ENCODE measurements at places on chromosomes 4 and X. TPM values are rescaled to one million over a fixed set of nuclear protein-coding genes. Genes with fewer than 3 reads are reported as not detected.

DNA sequence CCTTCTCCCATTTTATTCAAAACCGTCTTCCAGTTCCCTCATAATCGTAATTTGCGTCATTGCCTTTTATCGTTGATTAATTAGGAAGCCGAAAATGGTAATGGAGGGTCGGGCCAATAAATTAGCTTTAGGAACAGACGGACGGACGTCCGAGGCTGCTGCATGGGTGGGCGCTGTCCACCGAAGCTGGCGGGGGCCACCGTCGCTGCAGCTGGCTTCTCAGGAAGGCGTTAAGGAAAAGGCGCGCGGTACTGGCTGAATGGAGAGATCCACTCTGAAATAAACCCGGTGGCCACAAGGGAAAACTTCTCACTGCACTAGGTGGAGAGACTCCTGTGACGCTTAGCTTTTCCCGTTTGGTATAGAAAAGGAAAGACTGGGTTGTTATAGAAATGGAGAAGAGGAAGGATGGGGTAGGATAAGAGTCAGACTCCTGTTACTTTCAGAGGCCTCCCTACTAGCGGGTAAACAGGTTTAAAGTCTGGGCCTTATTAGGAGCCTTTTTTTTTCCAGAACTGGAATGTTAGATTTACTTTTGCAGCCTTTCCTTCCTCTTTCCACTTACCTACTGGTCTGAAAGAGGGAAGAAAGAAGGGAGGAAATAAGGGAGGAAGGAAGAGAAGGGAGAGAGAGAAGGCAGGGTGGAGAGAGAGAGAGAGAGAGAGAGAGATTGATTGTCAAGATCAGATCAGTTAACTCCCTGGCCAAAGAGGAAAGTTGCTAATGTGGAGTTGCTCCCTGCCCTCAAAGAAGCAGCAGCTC lies 11.3 kb upstream of the PRDM8 start:
- H3K27me3 ChIP-seq: peaks cover 13% of the 10 kb centered on the region
- H3K27ac ChIP-seq: no peak overlapping the region
- DNase-seq: no peak
- peaks cover 17% of the 10 kb centered on the region for H3K4me1 ChIP-seq
- peaks cover 21% of the 10 kb centered on the region for H3K36me3 ChIP-seq

DNA sequence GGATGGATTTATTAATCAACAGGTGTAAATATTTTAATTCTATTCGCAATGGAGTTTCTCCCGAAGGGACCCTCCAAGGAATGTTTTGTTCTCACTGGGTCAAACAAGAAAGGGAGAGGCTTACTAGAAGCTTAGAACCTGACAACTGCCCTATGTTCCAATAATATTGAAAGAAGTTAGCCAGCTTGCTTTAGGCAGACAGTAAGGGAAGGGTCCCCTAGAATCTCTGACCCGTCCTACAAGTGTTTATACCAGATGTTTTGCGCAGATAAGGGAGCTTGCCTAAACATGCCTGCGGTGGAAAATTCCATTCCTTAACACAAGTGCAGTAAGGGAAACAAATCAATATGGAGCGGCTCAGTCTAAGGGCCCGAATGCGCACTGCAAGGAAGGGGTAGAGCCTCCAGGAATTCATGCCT lies 17.7 kb downstream of the IL21 start:
- no peak overlapping the region for H3K27ac ChIP-seq
- H3K27me3 ChIP-seq: peaks cover 13% of the 10 kb centered on the region
- H3K4me3 ChIP-seq: no peak overlapping the region
- DNase-seq: no peak

GRCh38 chrX:87900320-87900908 lies 382.8 kb downstream of the KLHL4 start:
- DNase-seq: no peak
- H3K36me3 ChIP-seq: no peaks in the 10 kb centered on the region
- no peaks in the 10 kb centered on the region for H3K4me1 ChIP-seq
- H3K4me3 ChIP-seq: no peak overlapping the region
- H3K27ac ChIP-seq: no peak overlapping the region

GRCh38 chr4:147975933-147976928 lies 244.3 kb downstream of the ARHGAP10 start:
- H3K36me3 ChIP-seq: no peaks in the 10 kb centered on the region
- no peaks in the 10 kb centered on the region for H3K4me1 ChIP-seq
- no peaks in the 10 kb centered on the region for H3K27me3 ChIP-seq
- H3K27ac ChIP-seq: no peak overlapping the region

- DNase-seq: no peak
- no peak overlapping the region for H3K27ac ChIP-seq
- no peaks in the 10 kb centered on the region for H3K27me3 ChIP-seq
- no peaks in the 10 kb centered on the region for H3K36me3 ChIP-seq
- H3K4me3 ChIP-seq: no peak overlapping the region
- no peaks in the 10 kb centered on the region for H3K4me1 ChIP-seq
Observed at GRCh38 chrX:15956681-15957080, 102.1 kb upstream of the AP1S2 start.

DNA sequence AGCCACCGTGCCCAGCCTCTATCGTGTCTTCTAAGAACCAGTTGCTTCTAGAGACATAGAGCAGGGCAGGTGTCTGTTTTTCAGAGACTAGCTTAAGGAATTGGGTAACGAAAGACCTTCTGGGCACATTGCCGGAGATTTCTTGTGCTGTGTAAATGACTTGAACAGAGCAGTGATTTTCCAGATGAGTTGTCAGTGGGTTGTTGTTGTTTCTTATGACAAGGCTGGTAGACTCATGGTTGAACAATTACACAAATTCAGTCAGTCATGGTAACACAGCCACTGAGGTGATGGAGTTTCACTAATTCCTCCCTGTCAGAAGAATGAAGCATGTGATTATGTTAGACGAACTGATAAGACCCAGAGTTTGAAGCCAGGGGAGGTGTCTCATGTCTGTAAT lies 20.5 kb upstream of the DDX3X start:
- H3K4me1 ChIP-seq: no peaks in the 10 kb centered on the region
- no peaks in the 10 kb centered on the region for H3K27me3 ChIP-seq
- no peak overlapping the region for H3K27ac ChIP-seq

GRCh38 chr4:77197831-77198230 lies 40.8 kb downstream of the CCNG2 start:
- H3K27me3 ChIP-seq: no peaks in the 10 kb centered on the region
- no peak overlapping the region for H3K27ac ChIP-seq
- no peaks in the 10 kb centered on the region for H3K36me3 ChIP-seq
- no peak overlapping the region for H3K4me3 ChIP-seq

GRCh38 chr4:53057679-53058078 lies 195.6 kb downstream of the RASL11B start:
- DNase-seq: no peak
- H3K4me3 ChIP-seq: no peak overlapping the region
- H3K4me1 ChIP-seq: peaks cover 9% of the 10 kb centered on the region
- no peak overlapping the region for H3K27ac ChIP-seq
- no peaks in the 10 kb centered on the region for H3K27me3 ChIP-seq

DNA sequence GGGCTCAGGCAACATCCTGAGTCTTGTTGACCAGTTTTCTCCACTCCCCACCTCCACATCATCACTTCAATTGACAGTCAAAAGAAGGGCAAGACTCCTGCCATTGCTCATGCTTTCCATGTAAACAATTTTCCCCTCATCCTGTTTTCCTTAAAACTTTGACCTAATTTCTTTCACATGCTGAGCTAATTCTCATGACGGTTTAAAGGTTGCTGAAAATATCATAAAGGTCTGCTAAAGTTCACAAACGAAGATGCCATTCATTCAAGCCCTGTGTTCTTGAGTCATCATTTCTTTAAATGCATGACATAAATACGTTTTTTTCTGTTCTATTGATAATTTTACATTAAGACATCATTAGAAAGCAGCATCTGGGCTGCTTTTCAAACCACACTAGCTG lies 353.9 kb downstream of the NKX6-1 start:
- no peak overlapping the region for H3K27ac ChIP-seq
- no peaks in the 10 kb centered on the region for H3K36me3 ChIP-seq
- no peak for DNase-seq
- H3K27me3 ChIP-seq: no peaks in the 10 kb centered on the region

GRCh38 chrX:78102091-78102490 lies 2.0 kb upstream of the PGK1 start:
- no peak overlapping the region for H3K4me3 ChIP-seq
- DNase-seq: no peak
- H3K27me3 ChIP-seq: no peaks in the 10 kb centered on the region

GRCh38 chr4:164377277-164377676 lies 376.7 kb upstream of the SMIM31 start:
- H3K4me1 ChIP-seq: no peaks in the 10 kb centered on the region
- H3K36me3 ChIP-seq: no peaks in the 10 kb centered on the region
- H3K27ac ChIP-seq: no peak overlapping the region
- no peak for DNase-seq
- H3K4me3 ChIP-seq: no peak overlapping the region

DNA sequence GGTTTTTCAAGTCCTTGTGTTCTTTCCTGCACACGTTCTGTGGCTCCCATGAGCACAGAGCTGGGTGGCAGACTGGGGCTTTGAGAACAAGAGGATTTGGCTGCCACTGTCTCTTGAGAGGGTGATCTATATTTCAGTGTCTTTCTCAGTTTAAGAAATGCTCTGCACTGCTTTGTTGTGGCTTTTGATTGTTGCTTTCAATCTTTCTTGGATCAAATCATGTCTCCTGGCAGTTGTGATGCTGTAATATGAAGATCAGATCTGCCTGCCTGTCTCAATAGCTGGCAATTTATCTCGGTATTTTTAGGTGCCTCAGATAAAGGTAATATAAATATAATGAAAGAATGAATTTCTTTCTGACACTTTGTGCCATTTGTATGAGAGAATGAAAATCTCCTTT lies 273.3 kb upstream of the LCORL start:
- no peaks in the 10 kb centered on the region for H3K4me1 ChIP-seq
- H3K4me3 ChIP-seq: no peak overlapping the region
- no peaks in the 10 kb centered on the region for H3K36me3 ChIP-seq
- no peaks in the 10 kb centered on the region for H3K27me3 ChIP-seq
- H3K27ac ChIP-seq: no peak overlapping the region

GRCh38 chrX:24301060-24301459 lies 12.8 kb downstream of the SUPT20HL2 start:
- H3K27me3 ChIP-seq: no peaks in the 10 kb centered on the region
- peaks cover 9% of the 10 kb centered on the region for H3K4me1 ChIP-seq
- no peak for DNase-seq
- no peak overlapping the region for H3K27ac ChIP-seq

DNA sequence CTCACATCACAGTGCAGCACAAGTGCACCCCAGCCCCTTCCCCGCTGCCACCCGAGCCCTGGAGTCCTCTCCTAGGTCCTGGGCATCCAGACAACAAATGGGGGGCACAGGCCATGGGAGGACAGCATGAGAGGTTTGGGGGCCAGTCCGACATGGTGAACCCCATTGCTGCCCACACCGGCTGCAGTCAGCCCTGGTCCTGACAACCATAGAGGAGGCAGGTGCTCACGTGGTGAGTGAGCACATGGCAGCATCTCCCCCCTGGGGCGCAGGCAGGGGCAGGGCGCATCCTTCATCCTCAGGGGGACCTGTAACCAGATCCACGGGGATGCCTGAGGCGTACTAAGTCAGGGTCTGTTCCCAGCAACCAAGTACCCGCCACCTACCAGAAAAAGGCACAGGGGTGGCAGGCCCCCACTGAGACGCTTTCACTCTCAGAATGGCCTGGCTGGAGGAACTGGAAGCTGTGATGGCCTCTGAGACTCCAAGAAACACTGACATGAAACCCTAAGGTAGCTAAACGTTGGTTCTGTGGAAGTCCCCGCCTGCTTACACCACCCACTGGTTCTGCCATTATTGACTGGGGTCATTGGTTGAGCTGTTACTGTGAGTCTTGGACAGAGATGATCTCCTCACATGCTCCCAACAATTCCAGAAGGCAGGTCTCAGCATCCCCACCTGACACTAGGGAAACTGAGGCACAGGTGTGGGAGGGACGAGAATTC lies 6.5 kb downstream of the ZFYVE28 start:
- peaks cover 19% of the 10 kb centered on the region for H3K4me1 ChIP-seq
- no peak overlapping the region for H3K27ac ChIP-seq
- no peak for DNase-seq
- H3K27me3 ChIP-seq: peaks cover 27% of the 10 kb centered on the region
- no peak overlapping the region for H3K4me3 ChIP-seq

GRCh38 chr4:31370866-31371465 lies 650.8 kb downstream of the PCDH7 start:
- no peaks in the 10 kb centered on the region for H3K4me1 ChIP-seq
- H3K36me3 ChIP-seq: no peaks in the 10 kb centered on the region
- H3K4me3 ChIP-seq: no peak overlapping the region
- no peak overlapping the region for H3K27ac ChIP-seq
- no peaks in the 10 kb centered on the region for H3K27me3 ChIP-seq
- DNase-seq: no peak

DNA sequence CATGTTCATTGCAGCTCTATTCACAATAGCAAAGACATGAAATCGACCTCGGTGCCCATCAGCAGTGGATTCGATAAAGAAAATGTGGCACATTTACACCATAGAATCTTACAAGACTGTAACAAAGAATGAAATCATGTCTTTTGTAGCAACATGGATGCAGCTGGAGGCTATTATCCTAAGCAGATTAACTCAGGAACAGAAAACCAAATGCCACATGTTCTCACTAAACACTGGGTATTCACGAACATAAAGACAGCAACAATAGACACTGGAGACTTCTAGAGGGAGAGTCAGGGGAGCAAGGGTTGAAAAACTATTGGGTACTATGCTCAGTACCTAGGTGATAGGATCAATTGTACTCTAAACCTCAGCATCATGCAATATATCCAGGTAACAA lies 180.5 kb downstream of the PPP1R2C start:
- H3K4me3 ChIP-seq: no peak overlapping the region
- H3K36me3 ChIP-seq: no peaks in the 10 kb centered on the region
- no peaks in the 10 kb centered on the region for H3K4me1 ChIP-seq
- H3K27me3 ChIP-seq: no peaks in the 10 kb centered on the region

The RNF212 gene
- not detected for total RNA-seq

The CCDC120 gene
- 30.8 TPM for total RNA-seq

The SPACA5 gene
- total RNA-seq: not detected

The DCAF12L2 gene
- total RNA-seq: not detected

The GAGE12J gene
- not detected for total RNA-seq

The TMEM175 gene
- 18.8 TPM for total RNA-seq

Measured in Calu3 (cell line).